Psoas muscle (tissue), 8 donors: ENCODE measurements at places on chromosomes 11 and 22. TPM values are rescaled to one million over a fixed set of nuclear protein-coding genes. Genes with fewer than 3 reads are reported as not detected.
A peak's percentile ranks its signal among the peaks of the same experiment; 100 is the strongest.

PANX3 gene
- not detected for polyA plus RNA-seq

NUDT22 gene
- 43.0 TPM for polyA plus RNA-seq

GRCh38 chr22:32331918-32332725 is 25.5 kb upstream of the RFPL3 start:
- peaks cover 15% of the 10 kb centered on the region for H3K27me3 ChIP-seq
- H3K36me3 ChIP-seq: no peaks in the 10 kb centered on the region
- DNase-seq: no peak
- H3K27ac ChIP-seq: no peak overlapping the region
- no peak overlapping the region for H3K4me3 ChIP-seq
- no peaks in the 10 kb centered on the region for H3K4me1 ChIP-seq

- H3K4me1 ChIP-seq: peaks cover 5% of the 10 kb centered on the region
- no peak for DNase-seq
- no peaks in the 10 kb centered on the region for H3K36me3 ChIP-seq
- no peak overlapping the region for H3K4me3 ChIP-seq
- no peaks in the 10 kb centered on the region for H3K27me3 ChIP-seq
These were observed 43.8 kb downstream of the C11orf58 start for GRCh38 chr11:16781936-16782919.

KLHL35 gene
- polyA plus RNA-seq: 0.56 TPM

UPB1 gene
- 0.21 TPM for polyA plus RNA-seq

OR8D1 gene
- polyA plus RNA-seq: not detected

ALDH3B2 gene
- not detected for polyA plus RNA-seq

- H3K4me3 ChIP-seq: no peak overlapping the region
- peak; percentile 12 for DNase-seq
- H3K36me3 ChIP-seq: no peaks in the 10 kb centered on the region
- no peak overlapping the region for H3K27ac ChIP-seq
- peaks cover 6% of the 10 kb centered on the region for H3K27me3 ChIP-seq
These were observed 83.8 kb upstream of the ATXN10 start for GRCh38 chr22:45587638-45588505.

HTR3A gene
- polyA plus RNA-seq: 1.4 TPM

DNA sequence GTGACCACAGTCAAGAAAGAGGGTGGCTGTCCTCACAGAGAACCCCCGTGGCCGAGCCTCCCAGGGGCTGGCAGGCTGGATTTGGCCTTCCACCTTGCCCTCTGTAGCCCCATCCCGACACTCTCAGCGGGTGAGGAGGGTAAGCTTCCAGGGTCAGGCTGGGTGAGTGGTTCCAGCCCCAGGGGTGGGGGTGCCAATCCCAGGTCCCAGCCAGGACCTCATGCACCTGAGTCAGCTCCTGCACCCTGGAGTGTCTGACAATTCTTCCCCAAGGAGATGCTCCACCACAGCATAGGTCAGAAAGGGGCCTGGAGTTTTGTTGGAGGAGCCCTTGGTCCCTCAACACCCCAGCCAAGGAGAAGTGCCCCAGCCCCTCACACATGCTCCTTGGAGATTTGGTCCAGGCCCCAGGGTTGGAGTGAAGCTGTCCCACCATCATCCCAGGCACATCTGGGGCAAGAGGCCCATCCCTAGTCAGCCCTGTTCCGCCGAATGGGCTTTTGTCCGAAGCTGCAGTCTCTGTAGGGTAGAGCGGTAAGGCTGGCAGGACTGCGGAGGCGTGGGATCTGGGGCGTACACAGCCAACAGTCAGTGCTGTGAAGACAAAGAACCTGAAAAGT is 8.4 kb downstream of the LINC01488 start:
- H3K27me3 ChIP-seq: no peaks in the 10 kb centered on the region
- H3K4me3 ChIP-seq: no peak overlapping the region
- H3K4me1 ChIP-seq: peaks cover 10% of the 10 kb centered on the region
- peak; percentile 8 for DNase-seq
- no peak overlapping the region for H3K27ac ChIP-seq

DNA sequence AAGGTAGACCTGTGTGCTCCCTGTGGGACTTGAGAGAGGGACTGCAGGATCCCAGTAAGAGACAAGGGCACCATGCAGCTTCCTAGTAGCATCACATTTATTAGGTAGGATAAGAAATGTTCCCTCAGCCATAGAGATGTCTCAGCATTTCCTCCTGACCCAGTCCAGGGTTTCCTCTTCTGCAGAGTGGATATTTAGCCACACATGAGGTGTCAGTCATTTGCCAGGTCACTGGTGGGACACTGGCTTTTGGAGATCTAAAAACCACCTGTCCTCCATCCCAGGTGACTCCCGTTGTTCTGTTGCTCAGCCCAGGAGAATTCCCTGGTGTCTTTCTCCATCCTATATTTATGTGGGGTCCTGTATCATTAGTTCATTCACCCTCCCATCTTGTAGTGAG is 117.5 kb upstream of the NNMT start:
- H3K4me1 ChIP-seq: peaks cover 96% of the 10 kb centered on the region
- peak; percentile 58 for DNase-seq
- no peaks in the 10 kb centered on the region for H3K36me3 ChIP-seq
- H3K4me3 ChIP-seq: peak overlapping the region; percentile 42
- peak overlapping the region; percentile 99 for H3K27ac ChIP-seq
- H3K27me3 ChIP-seq: no peaks in the 10 kb centered on the region

MS4A6A gene
- polyA plus RNA-seq: 4.2 TPM

- no peaks in the 10 kb centered on the region for H3K36me3 ChIP-seq
- no peaks in the 10 kb centered on the region for H3K27me3 ChIP-seq
- peaks cover 11% of the 10 kb centered on the region for H3K4me1 ChIP-seq
- DNase-seq: no peak
- H3K4me3 ChIP-seq: no peak overlapping the region
These were observed 43.9 kb downstream of the RTN4R start for GRCh38 chr22:20224256-20224626.

GRCh38 chr11:77065878-77066228 is 918 bp upstream of the CAPN5 start:
- peak overlapping the region; percentile 74 for H3K4me3 ChIP-seq
- no peaks in the 10 kb centered on the region for H3K36me3 ChIP-seq
- no peaks in the 10 kb centered on the region for H3K27me3 ChIP-seq
- peak; percentile 54 for DNase-seq

PPP1R14B gene
- polyA plus RNA-seq: 206 TPM

DNA sequence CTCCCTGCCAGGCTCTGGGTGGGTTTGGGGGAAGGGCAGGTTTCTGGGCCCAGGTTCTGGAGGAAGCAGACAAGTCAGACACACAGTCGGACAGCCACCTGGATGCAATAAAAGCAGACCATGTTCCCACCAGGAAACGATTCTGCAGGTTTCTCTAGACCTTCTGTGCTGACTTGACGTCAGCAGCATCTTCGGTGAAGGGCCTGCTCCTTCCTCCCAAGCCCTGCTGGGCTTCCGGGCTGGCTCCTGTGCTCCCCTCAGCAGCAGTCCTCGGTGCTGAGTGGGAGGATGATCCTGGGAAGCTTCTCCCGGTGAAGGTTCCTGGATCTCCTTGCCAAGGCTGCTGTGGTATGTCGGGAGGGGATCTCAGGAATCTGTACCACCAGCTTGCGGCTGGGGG is 240.0 kb downstream of the GRIK4 start:
- H3K36me3 ChIP-seq: no peaks in the 10 kb centered on the region
- H3K4me1 ChIP-seq: no peaks in the 10 kb centered on the region
- no peaks in the 10 kb centered on the region for H3K27me3 ChIP-seq
- no peak for DNase-seq
- H3K27ac ChIP-seq: no peak overlapping the region
- H3K4me3 ChIP-seq: no peak overlapping the region

FREY1 gene
- not detected for polyA plus RNA-seq
